ENCODE measurements at places on chromosomes 4 and X.

- DNase-seq = no peak
These were observed 772 bp upstream of the SLC49A3 start for GRCh38 chr4:689723-690122.

GRCh38 chrX:63363788-63364187, 12.7 kb upstream of the SPIN4 start:
- DNase-seq = no peak

GRCh38 chr4:150664935-150665334, 83.0 kb downstream of the MAB21L2 start:
- DNase-seq = no peak

DNA sequence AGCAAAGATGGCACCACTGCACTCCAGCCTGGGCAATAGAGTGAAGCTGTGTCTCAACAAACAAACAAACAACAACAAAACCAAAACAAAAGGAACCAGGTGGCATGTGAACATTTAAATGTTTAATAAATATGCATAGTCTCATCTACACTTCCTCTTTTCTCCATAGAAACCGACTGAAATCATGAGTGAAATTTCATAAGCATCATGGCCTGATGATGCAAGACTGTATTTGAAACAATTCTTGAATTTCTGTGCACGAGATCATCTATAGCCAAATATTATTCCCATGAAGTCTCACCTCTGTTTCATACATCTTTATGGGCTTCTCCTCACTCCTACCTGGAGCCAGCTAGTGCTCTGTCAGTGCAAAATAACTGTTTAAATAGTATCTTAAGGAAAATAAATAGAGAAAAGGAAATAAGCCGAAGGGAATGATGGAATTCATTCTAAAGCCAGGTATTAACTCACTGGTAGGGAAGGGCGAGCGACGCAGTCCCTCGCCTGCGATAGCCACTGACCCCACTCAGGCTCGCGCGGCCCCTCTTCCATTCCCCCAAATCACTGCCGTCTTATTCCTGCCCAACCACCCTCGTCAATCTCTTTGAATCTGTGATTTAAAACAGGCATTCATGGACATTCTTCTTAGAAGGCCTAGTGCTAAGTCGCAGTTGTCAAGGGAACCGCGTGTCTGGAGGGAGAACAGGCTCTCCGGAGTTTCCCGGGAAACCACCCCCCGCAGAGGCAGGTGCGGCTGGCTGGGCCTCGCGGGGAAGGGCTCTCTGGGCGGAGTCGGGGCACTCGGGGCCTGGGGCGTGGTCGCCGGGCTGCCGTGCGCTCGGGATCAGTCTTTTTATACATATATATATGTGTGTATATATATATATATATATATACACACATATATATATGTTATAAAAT, 52.4 kb upstream of the TRIM2 start:
- DNase-seq = peak; percentile 54

DNA sequence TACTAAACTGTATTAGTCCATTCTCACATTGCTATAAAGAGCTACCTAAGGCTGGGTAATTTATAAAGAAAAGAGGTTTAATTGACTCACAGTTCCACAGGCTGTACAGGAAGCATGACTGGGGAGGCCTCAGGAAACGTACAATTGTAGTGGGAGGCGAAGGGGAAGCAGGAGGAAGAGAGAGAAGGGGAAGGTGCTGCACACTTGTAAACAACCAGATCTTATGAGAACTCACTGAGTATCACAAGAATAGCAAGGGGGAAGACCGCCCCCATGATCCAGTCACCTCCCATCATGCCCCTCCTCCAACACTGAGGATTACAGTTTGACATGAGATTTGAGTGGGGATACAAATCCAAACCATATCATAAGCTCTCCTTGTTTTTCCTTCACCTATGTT, 40.9 kb downstream of the RPA4 start:
- no peak for DNase-seq
